Hematopoietic multipotent progenitor cell treated with erythropoietin and hydrocortisone succinate and interleukin-3 and kit ligand, for 4 days (in vitro differentiated cells): ENCODE measurements at places on chromosomes 16 and 17.
A peak's percentile ranks its signal among the peaks of the same experiment; 100 is the strongest.

DNA sequence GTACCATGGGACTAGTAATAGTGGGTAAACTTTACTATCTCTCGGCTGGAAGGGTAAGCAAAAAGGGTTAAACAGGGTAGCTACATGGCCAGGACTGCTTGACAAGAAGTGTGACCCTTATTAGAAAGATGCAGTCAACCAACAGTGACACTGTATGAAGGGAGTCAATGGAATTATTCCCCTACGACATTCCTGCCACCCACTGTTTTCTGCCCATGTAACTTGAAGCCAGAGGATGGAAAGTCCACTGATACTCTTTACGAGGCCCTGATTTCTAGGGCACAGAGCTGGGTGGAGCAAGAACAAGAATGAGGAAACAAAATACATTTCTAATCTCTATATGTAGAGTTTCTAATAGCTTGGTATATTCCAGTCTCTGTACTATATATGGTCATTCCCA lies 1102.5 kb downstream of the CDH11 start:
- no peak for DNase-seq

- peak; percentile 53 for DNase-seq
Observed at GRCh38 chr17:38922538-38923297, 2.7 kb upstream of the LASP1NB start.

- peak; percentile 49 for DNase-seq
Observed at GRCh38 chr16:88449267-88449561, 3.9 kb upstream of the ZFPM1 start.

DNA sequence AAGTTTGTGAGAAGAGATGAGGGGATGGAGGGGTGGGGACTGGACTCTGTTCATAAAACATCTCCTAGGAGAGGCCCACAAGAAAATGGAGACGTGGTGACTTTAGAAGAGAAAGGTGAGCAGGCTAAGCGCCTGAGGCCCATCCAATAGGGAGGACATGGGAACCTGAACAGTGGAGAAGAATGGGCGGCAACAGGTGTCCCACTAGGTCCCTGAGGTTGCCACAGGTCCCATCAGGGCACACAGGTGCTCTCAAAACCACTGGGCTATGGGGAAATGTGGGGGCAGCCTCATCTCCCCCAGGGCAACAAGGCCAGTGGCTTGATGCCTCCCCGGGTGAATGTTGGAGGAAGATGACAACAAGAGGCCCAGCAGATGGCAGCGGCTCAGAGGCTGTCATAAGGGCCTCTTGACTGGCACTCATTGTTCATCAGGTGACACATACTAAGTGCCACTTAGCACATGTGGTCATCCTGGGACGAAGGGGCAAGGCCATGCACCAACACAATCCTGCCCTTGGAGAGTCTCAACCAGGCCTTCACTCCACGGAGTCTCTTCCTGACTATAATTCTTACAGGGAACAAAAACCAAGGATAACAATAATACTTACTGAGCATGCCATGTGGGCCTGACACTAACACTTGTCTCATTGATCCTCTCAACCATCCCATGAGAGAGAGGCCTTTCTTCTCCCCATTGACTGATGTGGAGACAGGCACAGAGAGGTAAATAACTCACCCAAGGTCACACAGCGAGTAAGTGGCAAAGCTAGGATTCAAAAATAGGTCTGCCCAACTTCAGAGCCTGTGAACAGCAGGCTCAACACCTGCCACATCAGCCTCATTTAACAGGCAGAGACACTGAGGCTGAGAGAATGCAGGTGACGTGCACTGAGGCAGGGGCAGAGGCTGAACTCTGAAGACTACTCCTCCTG lies 38.0 kb downstream of the CUEDC1 start:
- DNase-seq, result peak; percentile 69

- peak; percentile 22 for DNase-seq
Observed at GRCh38 chr17:2595716-2596115, 2.3 kb downstream of the PAFAH1B1 start.

- no peak for DNase-seq
Observed at GRCh38 chr16:16890964-16891363, 512.0 kb downstream of the NPIPA7 start.

- DNase-seq, result no peak
Observed at GRCh38 chr17:48420823-48421222, 9.2 kb downstream of the SKAP1 start.

DNA sequence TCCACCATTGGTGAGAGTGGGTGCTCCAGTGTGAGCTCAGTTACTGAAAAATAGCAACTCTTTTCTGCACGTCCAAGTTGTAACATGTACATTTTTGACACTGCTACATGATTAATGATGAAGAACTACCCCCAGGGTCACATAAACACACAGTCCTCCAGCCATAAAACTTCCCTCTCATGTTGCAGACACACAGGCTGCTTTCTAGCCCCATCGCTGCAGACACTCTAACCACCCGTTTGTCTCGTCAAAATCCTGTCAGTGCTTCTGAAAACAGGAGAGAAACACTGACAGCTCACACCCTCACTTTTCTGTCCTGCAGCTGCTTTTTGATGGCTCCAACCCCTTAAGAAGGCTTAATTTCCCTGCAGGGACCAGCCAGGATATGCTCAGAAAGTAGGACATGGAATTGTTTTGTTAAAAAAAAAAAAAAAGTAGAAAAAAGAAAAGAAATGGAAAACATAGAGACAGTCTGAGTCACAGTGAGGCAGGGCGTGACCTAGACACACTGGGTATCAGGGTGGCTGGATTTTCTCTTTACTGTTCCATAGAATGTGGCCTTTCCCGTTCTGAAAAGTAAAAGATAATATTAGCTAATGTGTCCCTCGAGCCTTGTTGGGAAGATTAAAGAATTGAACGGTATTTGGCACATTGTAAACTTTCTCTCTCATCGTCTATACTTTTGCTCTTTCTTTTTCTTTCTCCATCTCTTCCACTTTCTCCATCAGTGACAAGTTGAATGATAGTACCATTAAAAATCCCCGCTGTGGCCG lies 20.7 kb upstream of the CCL5 start:
- DNase-seq, result no peak

- DNase-seq, result peak; percentile 93
Observed at GRCh38 chr17:27381007-27381501, 75.2 kb upstream of the KSR1 start.

GRCh38 chr16:53626811-53627210 lies 76.8 kb downstream of the RPGRIP1L start:
- DNase-seq, result no peak

DNA sequence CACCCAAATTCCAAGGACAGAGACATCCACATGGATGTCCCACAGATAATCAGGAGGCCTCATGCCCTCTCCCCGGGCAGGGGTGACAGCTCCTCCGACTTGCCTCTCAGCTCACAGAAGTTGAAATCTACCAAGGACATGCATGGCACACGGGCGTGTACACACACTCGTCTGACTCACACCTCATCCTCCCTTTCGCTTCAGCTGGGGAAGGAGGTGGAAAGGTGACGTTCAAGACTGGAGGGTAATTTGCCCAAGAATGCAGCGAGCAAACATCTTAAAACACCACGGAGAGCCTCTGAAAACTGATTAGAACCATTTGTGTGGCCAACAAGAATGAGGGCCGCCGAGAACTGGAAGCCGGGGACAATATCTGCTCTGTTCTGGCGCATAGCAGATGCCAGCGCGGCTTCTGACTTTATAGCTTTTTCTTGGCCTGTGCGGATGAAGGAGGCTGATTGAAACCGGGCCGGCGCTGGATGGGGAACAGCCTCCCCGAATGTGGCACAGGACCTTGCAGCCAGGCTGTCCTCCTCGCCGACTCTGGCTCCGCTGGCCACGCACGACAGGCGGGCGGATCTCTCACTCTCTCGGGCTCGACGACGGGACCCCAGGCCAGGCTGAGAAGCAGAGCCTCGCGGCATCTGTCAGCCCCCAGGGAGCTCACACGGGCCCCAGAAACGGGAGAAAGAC lies 100.9 kb downstream of the C16orf95 start:
- no peak for DNase-seq

- peak; percentile 90 for DNase-seq
Observed at GRCh38 chr16:4246777-4247459, 5.0 kb upstream of the SRL start.

DNA sequence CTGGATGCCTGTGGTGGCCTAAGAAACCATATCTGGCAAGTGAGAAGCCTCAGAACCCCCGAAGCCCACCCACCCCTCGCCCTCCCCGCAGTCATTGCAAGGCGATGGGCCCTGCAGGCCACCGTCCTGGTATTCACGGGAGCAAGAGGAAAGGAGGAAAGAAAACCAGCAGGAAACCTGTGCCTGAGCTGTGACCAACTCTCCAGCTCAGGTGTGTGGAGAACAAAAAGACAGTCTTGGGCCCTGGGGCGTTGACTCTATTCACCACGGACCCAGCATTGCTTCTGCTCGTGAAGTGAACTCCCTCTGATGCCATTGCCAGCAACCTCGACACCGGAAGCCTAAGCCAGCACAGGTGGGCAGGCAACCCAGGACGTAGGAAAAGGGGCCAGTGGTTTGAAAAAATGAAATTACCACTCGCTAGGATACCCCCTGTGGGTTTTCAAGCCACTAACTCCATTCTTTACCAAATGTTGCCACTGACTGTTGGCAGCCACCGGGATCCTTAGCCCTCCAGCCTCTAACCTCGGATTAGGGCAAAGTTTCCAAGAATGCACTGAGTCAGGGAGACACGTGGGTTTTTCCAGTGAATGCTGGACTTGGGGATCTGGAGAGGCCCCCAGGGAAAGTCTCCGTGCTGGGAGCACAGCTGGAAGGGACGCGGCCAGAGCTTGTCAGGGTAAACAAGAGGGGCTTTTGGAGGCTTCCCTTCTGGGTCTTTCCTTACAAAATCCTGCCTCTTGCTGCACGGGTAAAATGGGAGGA lies 25.1 kb downstream of the FA2H start:
- no peak for DNase-seq

- DNase-seq, result no peak
Observed at GRCh38 chr17:48290378-48290777, 139.6 kb downstream of the SKAP1 start.
